Common myeloid progenitor, CD34-positive (primary cell): ENCODE measurements at places on chromosomes 16 and 17.
A peak's percentile ranks its signal among the peaks of the same experiment; 100 is the strongest.

DNA sequence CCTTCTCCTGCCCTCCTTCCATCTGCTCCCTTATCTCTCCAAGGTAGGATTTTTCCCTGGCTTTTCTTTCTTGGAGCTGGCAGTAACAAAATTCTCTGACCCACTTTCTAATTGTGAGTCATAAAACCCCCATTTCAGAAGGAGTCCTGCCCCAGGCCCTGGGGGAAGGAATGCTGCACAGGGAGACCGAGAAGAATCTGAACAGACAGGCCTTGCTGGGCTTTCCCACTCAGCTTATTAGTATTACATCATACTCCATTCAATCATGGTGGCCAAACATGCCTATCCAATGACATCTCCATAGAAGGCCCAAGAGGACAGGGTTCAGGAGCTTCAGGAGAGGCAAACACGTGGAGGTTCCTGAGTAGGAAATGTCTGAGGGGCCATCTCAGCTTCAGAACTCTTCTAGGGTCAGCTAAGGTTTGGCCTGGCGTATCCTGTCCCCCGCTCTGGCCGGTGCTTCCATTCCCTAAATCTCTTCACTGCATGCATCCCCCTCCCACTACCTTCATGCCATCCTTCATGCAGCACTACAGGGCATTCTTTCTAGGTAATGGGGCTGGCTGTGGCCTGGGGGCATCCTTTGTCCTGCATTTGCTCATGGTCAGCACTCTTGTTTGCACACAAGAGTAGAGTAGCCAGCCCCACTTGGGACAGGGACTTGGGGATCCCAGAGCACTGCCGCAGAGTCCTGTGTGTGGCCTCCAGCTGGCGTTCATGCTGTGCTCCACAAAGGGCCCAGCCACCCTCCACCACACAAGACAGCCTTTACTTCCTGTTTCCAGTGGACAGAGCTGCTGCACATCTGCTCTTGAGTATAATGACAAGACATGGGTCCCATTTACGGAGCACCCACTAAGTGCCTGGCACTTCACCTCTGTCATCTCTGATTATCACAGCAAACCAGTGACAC, 8.2 kb downstream of the SLC6A2 start:
- H3K27me3 ChIP-seq: no peaks in the 10 kb centered on the region
- no peak overlapping the region for H3K27ac ChIP-seq
- peak; percentile 26 for DNase-seq
- H3K36me3 ChIP-seq: no peaks in the 10 kb centered on the region
- no peaks in the 10 kb centered on the region for H3K4me1 ChIP-seq

- no peak overlapping the region for H3K27ac ChIP-seq
- DNase-seq: no peak
- no peaks in the 10 kb centered on the region for H3K27me3 ChIP-seq
- H3K4me3 ChIP-seq: no peak overlapping the region
- H3K36me3 ChIP-seq: no peaks in the 10 kb centered on the region
- H3K4me1 ChIP-seq: no peaks in the 10 kb centered on the region
These were observed 145.5 kb downstream of the C16orf95 start for GRCh38 chr16:87171723-87172122.

GRCh38 chr16:86736502-86736901, 158.2 kb downstream of the FOXL1 start:
- no peak overlapping the region for H3K4me3 ChIP-seq
- H3K27me3 ChIP-seq: peaks cover 94% of the 10 kb centered on the region
- no peaks in the 10 kb centered on the region for H3K36me3 ChIP-seq

- H3K4me1 ChIP-seq: peaks cover 78% of the 10 kb centered on the region
- DNase-seq: peak; percentile 78
- peaks cover 37% of the 10 kb centered on the region for H3K36me3 ChIP-seq
- peak overlapping the region; percentile 41 for H3K4me3 ChIP-seq
- no peaks in the 10 kb centered on the region for H3K27me3 ChIP-seq
- peak overlapping the region; percentile 75 for H3K27ac ChIP-seq
These were observed 857 bp downstream of the TMC8 start for GRCh38 chr17:78131172-78132083.

GRCh38 chr16:56672761-56673536, 3.3 kb downstream of the MT1H start:
- no peak overlapping the region for H3K4me3 ChIP-seq
- H3K27ac ChIP-seq: no peak overlapping the region
- no peaks in the 10 kb centered on the region for H3K36me3 ChIP-seq
